ENCODE measurements at places on chromosomes 16 and 17.

DNA sequence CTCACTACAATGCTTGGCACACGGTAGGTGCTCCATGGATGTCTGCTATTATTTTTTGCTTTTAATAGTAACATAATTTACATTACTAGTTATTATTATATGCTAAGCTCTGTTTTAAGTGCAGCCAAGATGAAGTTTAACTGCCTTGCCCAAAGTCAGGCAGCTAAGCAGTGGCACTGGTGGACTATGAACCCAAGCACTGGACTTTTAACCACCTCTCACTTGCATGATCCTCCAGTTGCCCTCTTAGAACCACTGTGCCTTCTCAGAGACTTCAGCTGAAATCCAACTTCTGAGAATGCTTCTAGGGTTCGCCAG lies 1.5 kb upstream of the ZNF207 start:
- DNase-seq = no peak

DNA sequence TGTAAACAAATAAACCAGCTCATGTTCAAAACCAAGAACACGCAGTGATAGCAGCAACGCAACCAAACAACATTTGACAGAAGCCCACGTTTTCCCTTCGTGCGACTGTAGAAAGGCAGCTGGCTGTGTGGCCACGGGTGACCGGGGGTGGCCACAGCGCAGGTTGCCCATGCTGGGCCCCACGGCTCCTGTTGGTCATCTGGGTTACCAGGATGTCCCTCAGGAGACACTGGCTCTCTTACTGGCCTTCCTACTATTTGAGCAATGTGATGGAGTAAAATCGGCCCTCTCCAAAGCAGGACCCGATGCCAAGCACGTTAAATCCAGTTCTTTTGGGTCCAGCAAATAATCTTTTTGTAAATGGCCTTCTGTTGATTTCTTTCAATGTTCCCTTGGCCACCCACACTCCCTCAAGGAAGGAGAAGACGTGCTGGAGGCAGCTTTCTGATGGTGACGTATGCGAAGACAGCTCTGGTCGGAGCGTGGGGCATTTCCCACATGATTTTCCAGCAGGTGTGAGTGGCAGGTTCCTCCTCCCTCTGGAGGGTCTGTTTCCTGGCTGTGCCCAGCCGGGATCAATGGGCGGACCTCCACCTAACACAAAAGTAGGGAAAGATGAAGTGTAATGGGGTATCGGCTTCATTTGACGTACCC lies 143.1 kb upstream of the CHMP6 start:
- DNase-seq = no peak

GRCh38 chr17:43817826-43818225 lies 15.1 kb downstream of the MPP3 start:
- no peak for DNase-seq

DNA sequence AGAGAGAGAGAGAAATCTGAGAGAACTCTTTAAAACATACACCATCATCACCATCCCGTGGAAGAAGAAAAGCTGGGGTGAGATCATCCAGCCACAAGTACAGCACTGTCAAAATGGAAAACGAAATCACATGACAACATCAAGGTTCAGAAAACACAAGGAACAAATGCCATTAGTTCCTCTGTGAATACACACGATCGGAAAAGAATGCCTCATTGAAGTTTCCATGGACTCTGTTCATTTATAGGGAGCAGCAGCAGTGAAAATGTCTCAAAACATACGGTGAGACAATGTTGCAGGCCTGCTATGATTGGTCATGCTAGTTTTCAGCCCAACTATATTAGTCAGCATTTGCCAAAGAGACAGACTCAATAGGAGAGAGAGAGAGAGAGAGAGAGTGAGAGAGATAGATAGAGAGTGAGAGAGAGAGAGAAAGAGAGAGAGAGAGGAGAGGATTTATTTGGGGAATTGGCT lies 4.4 kb downstream of the CFAP97D1 start:
- no peak for DNase-seq

DNA sequence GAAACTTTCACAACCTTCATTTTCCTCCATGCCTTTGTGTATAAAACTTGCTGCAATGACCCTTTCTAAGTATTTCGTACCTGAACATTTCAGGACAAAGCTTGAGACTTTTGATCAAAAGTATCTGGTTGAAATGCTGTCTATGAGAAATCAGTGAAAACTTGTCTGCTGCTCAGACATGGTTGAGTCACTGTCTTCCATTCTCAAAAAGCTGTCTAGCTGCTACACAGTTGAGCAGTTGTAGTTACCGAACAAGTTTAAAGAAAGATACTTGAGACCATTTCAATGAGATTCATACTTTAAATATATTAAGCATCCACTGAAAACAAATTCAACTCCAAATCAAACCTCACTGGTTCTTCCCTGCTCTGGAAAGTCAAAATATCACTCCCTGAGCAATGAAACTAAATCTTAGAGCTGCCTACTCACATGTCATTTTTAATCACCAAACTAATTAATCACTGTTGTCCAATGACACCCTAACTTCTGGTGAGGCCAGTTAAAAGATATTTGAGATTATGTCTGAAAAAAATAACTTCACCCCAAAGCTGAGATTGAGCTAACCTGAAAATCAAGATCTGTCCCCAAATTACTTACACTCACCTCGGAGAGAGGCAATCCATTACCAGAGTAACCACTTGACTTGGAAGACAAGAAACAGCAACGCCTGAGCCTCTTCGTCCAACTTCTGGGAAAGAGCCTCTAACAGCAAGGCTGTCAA lies 488 bp downstream of the TMEM100 start:
- no peak for DNase-seq

DNA sequence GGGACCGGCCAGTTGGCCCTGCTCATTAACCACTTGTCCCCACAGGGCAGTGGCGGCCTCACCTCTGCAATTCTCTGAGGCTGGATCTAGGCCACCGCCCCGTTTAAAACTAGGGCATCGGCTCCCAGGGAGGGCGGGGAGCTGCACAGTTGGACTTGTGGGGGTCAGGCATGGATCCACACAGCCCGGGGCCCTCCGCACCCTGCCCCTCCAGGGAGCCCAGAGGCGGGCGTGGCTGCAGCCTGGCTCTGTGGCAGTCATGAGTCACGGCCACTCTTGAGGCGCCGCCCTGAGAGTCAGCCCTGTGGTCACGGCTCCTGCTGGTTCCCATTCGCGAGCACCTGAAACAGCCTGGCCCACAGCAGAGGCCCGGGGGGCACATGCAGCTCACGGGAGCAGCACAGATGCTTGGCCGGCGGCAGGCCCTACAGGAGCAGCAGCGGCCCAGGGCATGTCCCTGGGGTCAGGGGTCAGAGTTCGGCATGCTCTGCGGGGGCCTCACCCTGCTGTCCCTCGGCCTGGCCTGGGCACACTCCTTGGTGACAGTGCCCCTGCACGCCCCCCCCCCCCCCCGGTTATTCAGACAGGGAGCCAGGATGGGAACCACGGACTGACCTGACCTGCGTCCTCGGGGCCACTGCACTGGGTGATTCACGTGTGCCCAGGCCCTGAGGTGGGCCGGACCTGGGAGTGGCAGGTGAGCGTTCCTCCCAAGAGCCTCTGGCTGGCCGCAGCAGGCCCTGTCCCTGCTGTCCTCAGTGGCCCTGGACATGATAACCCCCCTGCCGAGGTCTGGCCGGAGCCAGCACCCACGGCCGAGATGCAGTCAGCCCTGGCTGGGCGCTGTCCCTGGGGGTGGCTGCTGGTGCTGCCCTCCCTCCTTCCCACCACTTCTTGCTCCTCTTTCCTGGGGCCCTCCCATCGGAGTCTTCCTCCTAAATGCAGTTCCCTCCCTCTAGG lies 8.2 kb downstream of the CAPN15 start:
- DNase-seq = no peak

GRCh38 chr17:11608396-11608795 lies 10.1 kb downstream of the DNAH9 start:
- no peak for DNase-seq

GRCh38 chr16:63702981-63703590 lies 1418.8 kb downstream of the CDH11 start:
- DNase-seq = no peak

All from HL-60 (cell line).